ENCODE measurements at places on chromosomes 11 and 22.

- peak; percentile 36 for DNase-seq
These were observed at the start of gene UPK3A for GRCh38 chr22:45284705-45285262. UPK3A (plus strand) TSS chr22:45284949; CDS start chr22:45285014, 65 bp downstream.

DNA sequence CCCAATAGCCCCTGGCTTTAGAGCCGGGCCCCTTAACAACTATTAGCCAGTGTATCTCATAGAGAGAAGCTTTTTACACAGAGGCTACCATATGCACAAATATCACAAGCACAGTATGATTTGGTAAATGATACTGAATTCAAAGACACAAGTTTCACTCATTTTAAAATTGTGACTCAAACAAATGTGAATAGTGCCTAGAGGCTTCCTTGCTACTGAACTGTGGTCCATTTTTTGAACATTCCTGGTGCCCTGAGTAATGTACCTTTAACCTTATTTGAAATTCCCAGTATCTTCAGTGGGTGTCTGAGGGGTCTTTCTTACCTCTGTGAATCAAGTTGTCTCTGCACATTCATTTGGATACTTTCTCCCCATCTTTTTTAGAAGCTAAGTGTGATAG lies 156.2 kb downstream of the MAML2 start:
- DNase-seq, result no peak

- no peak for DNase-seq
These were observed 285.9 kb downstream of the BRD1 start for GRCh38 chr22:49541693-49542230.

GRCh38 chr11:33936725-33937604 lies 45.1 kb upstream of the LMO2 start:
- DNase-seq, result no peak
